ENCODE measurements at places on chromosomes 11 and 22.

GRCh38 chr11:74592063-74592440 is 330 bp upstream of the POLD3 start:
- DNase-seq = no peak

GRCh38 chr11:109197656-109198055 is 224.3 kb upstream of the C11orf87 start:
- no peak for DNase-seq

DNA sequence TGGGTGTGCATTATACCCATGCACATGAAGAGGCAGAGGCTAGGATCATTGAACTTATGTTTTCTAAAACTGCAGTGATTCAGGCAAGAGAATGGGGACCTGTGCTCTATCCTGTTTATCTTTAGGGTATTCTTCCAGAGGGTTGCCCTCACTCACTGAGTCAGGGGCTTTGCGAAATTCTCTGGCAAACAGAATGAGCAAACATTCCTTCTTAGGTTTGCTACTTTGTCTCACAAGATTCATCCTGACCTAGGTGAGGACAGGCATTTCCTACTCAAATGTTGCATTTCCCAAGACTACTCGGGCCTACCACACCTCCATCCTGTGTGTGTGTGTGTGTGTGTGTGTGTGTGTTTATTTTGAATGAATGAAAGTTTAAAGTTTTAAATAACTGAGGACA is 2.7 kb upstream of the EIF3M start:
- no peak for DNase-seq

DNA sequence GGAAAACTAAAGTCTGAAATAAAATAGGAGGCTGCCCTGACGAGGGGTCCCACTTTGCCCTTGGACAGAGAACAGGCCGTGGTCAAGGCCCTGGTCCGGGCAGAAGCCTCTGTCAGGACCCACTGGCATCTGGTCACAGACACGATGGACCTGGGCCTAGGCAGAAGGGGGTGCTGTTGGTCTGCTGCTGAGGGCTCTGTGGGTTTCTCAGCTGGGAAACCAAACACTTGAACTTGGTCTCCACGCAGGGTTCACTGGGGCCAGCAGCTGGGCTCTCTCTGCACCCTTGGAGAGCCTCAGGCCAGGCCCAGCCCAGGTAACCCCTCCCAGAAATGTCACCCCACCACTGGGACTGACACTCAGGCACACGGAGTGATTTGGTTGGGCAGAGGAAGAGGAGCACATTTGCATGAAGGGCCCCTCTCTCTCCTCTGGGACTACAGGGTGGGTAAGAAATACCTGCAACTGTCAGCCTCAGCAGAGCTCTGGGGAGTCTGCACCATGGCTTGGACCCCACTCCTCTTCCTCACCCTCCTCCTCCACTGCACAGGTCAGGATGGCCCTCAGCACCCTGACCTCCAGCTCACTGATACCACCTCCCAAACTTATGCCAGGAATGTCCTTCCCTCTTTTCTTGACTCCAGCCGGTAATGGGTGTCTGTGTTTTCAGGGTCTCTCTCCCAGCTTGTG is 48.1 kb upstream of the TOP3B start:
- DNase-seq = no peak

GRCh38 chr22:45163099-45163450 is 650 bp upstream of the NUP50 start:
- DNase-seq = no peak

DNA sequence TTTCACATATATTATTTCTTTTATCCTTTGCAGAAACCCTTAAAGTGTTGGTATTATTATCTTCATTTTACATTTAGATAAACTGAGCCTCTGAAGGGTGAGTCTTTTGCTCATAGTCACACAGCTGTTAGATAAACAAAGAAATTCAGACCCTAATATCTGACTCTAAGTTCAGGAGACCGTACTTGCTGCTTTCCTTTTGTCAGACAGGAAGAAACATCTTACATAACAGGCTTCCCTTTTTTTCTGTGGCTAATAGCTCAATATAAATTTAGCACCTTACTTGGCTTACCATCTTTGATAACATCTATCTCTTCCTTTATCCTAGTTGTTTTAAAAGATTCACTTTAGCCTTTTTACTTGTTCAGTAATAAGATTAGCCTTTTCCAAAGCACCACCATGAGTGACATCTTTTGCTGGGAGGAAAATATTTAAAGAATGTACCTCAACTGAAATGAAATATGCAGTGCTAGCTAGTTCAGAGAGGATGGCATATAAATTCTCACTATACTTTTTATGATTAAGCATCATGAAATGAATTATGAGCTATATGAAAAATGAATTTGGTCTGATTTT is 128.6 kb downstream of the WNT11 start:
- DNase-seq = no peak

GRCh38 chr11:73429121-73429750 is 53.0 kb downstream of the RELT start:
- no peak for DNase-seq

- DNase-seq = no peak
Observed at GRCh38 chr11:74815966-74816365, 67.3 kb downstream of the RNF169 start.

DNA sequence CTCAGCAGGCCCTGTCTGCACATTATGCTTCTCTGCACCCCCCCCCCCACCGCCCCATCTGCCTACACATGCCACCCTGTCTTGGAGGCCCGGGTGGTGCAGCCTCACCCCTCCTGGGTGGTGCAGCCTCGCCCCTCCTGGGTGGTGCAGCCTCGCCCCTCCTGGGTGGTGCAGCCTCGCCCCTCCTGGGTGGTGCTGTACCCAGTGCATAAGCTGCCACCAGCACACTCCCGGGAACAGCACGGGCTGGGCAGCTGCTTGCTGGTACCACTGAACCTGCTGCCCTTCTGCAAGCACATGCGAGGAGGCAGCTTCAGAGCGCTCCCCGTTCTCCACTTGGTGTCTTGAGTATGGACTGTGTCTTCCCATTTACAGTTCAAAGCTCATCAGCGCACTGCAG is 69.3 kb downstream of the NCAPD3 start:
- DNase-seq = no peak

DNA sequence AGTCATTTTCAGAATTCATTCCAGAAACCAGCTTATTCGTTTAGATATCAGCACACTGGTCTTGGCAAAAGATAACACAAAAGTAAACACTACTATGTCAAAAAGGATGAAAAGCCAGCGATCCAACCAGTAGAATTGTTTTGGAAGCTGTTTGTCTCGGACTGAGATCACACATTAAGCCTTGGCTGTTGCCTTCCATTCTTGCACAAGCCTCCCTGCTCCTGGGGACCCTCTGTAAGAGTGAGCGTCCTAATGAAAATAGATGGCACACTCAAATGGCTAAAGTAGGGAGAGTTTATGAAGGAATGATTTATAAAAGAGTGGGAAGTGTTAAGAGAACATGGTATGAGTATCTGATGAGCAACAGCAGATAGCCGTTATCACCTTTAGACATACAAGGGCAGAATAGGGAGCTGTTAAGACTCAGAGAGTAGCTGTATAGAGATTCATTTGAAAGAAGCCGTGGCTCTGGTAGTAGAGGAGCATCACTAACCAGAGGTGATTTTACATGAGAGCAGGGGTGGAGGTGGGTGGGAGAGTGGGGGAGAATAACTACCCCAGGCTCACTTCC is 25.2 kb downstream of the PDE3B start:
- no peak for DNase-seq

- no peak for DNase-seq
Observed at GRCh38 chr11:19907008-19907579, 194.5 kb downstream of the NAV2 start.

- no peak for DNase-seq
Observed at GRCh38 chr22:19522190-19522880, 1.9 kb downstream of the CLDN5 start.

DNA sequence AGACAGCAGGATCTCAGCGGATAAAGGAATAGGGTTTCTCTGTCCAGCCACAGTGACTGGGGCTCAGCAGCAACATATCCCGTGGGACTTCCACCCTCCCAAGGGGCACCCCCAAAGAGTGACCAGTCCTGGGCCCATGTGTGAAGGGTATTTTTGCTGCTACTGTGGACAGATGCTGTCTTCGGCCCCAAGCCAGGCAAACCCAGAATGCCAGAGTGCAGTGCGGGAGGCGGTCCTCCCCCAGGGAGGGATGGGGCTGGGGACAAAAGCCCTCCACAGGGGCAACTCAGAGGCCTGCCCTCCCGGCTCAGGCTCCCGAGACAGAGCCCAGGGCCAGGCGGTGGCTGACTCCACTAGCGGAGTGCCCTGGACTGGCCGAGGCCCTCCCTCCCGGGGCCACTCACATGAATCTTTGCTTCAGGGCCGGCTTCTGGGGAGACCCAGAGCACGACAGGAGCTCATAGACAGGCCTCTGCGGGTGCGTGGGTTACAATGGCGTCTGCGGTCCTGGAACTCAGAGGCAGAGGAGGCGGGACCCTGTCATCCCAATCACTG is 34.7 kb upstream of the WNT7B start:
- no peak for DNase-seq

DNA sequence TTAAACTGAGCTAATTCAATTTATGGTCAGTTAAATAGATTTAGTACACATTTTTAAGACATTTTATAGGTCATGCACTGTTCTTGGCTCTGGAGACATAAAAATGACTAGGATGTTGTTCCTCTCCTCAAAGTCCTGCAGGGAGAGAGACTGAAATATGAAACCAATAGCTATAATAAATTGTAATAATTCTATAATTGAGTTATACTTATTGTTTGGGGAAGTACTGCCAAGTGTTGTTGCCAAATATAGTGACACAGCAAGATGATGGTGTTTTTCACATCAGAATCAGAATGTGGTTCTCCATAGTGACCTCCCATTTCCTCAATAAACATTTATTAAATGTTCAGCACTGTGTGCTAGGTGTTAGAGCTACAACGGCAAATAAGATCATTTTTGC is 470.6 kb downstream of the NTM start:
- DNase-seq = no peak

DNA sequence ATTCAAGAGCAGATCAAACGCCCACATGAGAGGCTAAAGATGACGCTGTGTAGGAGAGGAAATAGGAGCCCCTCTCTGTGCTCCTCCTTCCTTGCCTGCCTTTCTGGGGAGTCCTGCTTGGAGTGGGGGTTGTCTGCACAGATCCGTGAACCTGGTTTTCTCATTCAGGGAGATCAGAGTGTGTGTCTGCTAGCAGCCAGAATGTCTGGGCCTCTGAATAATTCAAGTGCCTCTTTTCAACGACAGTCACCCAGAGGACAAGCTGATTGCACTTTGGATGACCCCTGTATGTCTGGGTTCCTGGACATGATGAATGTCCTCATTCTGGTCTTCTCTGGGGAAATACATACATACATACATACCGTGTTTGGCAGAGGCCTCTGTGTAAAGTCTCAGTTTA is 592.5 kb upstream of the B3GAT1 start:
- no peak for DNase-seq

DNA sequence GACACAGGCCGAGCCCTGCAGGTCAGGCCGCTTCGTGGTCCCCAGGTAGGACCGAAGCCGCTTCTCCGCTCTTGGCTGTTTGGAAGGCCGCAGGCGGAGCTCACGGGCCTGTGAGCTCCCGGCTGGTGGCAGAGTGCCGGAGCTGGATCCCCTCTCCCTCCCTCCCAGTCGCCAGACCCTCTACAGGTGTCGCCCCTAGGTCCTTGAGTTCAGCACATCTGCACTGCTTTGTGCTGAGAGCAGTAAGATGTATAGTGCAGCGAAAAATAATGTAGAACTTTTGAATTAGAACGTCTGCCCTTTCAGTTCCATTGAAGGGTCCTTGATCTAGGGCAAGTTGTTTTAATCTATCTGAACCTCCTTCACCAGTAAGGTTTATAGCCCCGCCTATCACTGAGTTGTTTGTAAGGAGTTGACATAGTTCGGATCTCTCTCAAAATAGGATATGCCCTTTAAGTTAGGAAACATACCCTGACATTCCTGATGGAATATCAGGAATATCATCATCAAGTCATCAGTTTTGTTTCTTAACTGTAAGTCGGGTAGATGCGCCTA is 419 bp downstream of the ANKRD49 start:
- no peak for DNase-seq

DNA sequence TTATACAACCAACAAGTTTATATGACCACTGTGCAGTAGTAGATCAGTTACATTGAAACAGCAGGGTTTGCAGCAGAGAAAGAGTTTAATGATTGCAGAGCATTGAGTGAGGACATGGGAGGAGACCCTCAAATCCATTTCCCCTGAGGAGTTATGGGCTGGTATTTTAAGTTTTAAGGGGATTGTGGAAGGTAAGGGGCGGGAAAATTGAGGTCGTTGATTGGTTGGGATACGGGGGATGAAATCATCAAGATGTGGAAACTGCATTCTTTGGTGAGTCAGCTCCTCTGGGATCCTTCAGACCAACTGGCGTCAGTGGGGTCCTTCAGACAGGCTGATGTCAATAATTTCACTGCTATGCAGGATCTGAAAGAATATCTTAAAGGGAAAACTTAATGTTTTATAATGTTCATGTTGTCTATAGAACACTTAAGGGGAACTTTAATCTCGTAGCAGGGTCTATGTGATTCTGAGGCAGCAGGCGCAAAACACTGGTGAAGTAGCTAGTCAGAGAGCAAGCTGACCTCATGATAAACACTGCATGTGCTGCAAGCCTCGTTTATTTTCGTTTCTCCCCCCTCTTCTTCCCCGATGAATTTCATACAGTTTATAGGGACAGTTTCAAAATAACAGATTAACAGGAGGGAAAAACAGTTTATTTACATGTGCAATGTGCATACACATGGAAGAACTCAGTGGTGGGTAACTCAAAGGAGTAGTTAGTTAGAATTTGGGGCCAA is 17.4 kb upstream of the BACE1-AS start:
- DNase-seq = no peak

GRCh38 chr11:19929655-19930054 is 217.0 kb downstream of the NAV2 start:
- DNase-seq = no peak

GRCh38 chr11:108628812-108629211 is 35.2 kb upstream of the EXPH5 start:
- DNase-seq = no peak

GRCh38 chr11:109112261-109112660 is 309.7 kb upstream of the C11orf87 start:
- DNase-seq = no peak
